Adrenal gland (tissue), 19 donors: ENCODE measurements at places on chromosomes 12 and 14. TPM values are rescaled to one million over a fixed set of nuclear protein-coding genes. Genes with fewer than 3 reads are reported as not detected.

AICDA gene
- total RNA-seq, result not detected

PTPN21 gene
- 13.1 TPM for total RNA-seq

CIROP gene
- not detected for total RNA-seq

DIO3 gene
- total RNA-seq, result 0.83 TPM

KIF21A gene
- total RNA-seq, result 5.9 TPM

CCDC85C gene
- total RNA-seq, result 21.6 TPM

GARIN6 gene
- total RNA-seq, result not detected

SLC16A7 gene
- 91.8 TPM for total RNA-seq

CAPZA3 gene
- total RNA-seq, result not detected

RAD9B gene
- total RNA-seq, result 0.39 TPM

REP15 gene
- 1.7 TPM for total RNA-seq

SLC5A8 gene
- 8.3 TPM for total RNA-seq

TTC9 gene
- total RNA-seq, result 0.87 TPM

TMPRSS12 gene
- 0.39 TPM for total RNA-seq

RD3L gene
- not detected for total RNA-seq

GPR68 gene
- 0.78 TPM for total RNA-seq

TPPP2 gene
- total RNA-seq, result not detected

SLC17A8 gene
- 0.28 TPM for total RNA-seq

WNT5B gene
- total RNA-seq, result 8.6 TPM

CCDC184 gene
- total RNA-seq, result 8.8 TPM

RASSF9 gene
- 1.5 TPM for total RNA-seq

DEPDC4 gene
- 3.5 TPM for total RNA-seq

FZD10 gene
- 0.11 TPM for total RNA-seq

TTC6 gene
- not detected for total RNA-seq

CLEC14A gene
- total RNA-seq, result 17.3 TPM

RNASE4 gene
- 8.0 TPM for total RNA-seq

ACOT6 gene
- total RNA-seq, result not detected

OTX2 gene
- total RNA-seq, result not detected

ST8SIA1 gene
- 11.7 TPM for total RNA-seq

SCARB1 gene
- total RNA-seq, result 646 TPM

RNASE13 gene
- total RNA-seq, result not detected

ARHGEF25 gene
- 4.9 TPM for total RNA-seq

CHFR gene
- 22.2 TPM for total RNA-seq

SBNO1 gene
- 14.3 TPM for total RNA-seq

PLBD1 gene
- 6.5 TPM for total RNA-seq

A2ML1 gene
- total RNA-seq, result not detected

TAS2R19 gene
- 9.2 TPM for total RNA-seq

OR6C2 gene
- not detected for total RNA-seq

RNASE1 gene
- 552 TPM for total RNA-seq
